ENCODE measurements at places on chromosomes 16 and 17. TPM values are rescaled to one million over a fixed set of nuclear protein-coding genes. Genes with fewer than 3 reads are reported as not detected.

- no peak for DNase-seq
These were observed 49.8 kb downstream of the IRX3 start for GRCh38 chr16:54236773-54237172.

Gene EIF3CL
- 113 TPM for total RNA-seq

GRCh38 chr17:55555772-55556171 lies 44.5 kb upstream of the SMIM36 start:
- DNase-seq = no peak

Gene CEP112
- 3.4 TPM for total RNA-seq

GRCh38 chr16:67456391-67457081 lies 24.4 kb downstream of the ATP6V0D1 start:
- no peak for DNase-seq

Gene CCL8
- total RNA-seq = not detected

Gene KCNG4
- not detected for total RNA-seq

- DNase-seq = no peak
These were observed 34.8 kb downstream of the CBFA2T3 start for GRCh38 chr16:88941913-88942909.
